Retina (tissue), 1 donor: ENCODE measurements at places on chromosomes 5 and 9.

DNA sequence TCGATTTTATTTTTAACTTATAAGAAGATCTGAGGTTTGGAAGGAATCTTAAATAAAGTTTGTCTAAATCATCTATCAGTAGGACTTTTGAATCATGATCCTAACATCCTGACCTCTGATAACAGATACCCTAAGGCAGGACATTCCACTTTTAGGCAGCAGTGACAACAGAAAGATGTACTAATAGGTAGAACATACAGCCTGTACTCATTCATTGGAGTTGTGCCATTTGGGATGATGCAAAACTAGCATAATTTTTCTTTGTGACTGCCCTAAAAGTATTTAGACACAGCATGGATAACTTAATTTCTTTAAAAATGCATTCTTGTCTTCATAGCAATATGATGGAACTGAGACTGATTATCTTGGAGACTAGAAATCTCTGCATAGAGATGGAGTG lies 39.7 kb downstream of the CDC42SE2 start:
- no peak for DNase-seq

- no peak for DNase-seq
Observed at GRCh38 chr5:1801967-1802295, 724 bp downstream of the NDUFS6 start.

DNA sequence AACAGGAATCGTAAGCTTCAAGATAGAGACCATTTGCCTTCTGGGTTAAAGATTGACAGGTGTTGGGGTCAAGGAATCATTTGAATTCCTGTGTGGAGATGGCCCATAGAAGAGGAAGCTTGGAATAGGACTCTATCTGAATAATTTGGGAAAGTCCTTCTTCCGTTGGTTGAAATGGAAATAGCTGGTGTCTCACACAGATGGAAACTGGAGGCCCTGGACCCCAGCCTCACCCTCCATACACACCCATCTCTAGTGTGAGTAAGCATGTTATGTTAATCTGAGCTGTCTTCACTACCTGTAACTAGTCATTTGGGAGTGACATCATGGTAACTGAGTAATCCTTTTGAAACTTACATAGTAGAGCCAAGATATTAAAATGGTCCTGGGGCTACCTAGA lies 184.4 kb downstream of the CD180 start:
- no peak for DNase-seq

DNA sequence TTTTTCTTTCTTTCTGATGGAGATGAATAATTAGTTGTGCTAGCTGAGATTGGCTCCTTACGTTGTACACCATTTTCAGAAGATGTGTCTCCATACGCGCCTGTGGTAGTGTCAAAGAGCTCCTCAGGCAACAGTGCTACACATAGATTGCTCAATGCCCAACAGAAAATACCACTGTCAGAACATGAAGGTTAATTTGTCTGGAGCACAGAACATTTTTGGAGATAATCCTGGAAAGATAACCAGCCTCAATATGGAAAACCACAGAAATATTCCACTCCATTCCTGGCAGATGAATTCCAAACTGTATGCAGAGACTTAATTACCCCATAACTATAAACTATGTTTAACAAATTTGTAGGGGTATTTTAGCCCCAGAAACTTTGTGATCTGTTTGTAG lies 233.6 kb downstream of the MARCHF11 start:
- DNase-seq: no peak

- no peak for DNase-seq
Observed at GRCh38 chr5:55911784-55912653, 60.9 kb downstream of the IL31RA start.

- DNase-seq: no peak
Observed at GRCh38 chr5:84885485-84886258, 501.0 kb upstream of the EDIL3 start.
